Stimulated activated CD8-positive, alpha-beta memory T cell treated with anti-CD3 and anti-CD28 coated beads, Interleukin-7, amount 100 ng/mL, for 48 hours (primary cell): ENCODE measurements at places on chromosomes 7 and 10.

- DNase-seq = no peak
Measured at GRCh38 chr7:48168159-48168558, 3.1 kb upstream of the ABCA13 start.

- no peak for DNase-seq
Measured at GRCh38 chr10:43055991-43056567, 20.8 kb upstream of the RET start.

GRCh38 chr7:49639808-49640207 is 133.6 kb upstream of the VWC2 start:
- DNase-seq = no peak

GRCh38 chr7:98997846-98998245 is 119.5 kb downstream of the TRRAP start:
- DNase-seq = no peak

- DNase-seq = no peak
Measured at GRCh38 chr10:44242091-44242490, 142.8 kb downstream of the CXCL12 start.

- DNase-seq = no peak
Measured at GRCh38 chr7:114432703-114433102, 18.1 kb downstream of the FOXP2 start.

DNA sequence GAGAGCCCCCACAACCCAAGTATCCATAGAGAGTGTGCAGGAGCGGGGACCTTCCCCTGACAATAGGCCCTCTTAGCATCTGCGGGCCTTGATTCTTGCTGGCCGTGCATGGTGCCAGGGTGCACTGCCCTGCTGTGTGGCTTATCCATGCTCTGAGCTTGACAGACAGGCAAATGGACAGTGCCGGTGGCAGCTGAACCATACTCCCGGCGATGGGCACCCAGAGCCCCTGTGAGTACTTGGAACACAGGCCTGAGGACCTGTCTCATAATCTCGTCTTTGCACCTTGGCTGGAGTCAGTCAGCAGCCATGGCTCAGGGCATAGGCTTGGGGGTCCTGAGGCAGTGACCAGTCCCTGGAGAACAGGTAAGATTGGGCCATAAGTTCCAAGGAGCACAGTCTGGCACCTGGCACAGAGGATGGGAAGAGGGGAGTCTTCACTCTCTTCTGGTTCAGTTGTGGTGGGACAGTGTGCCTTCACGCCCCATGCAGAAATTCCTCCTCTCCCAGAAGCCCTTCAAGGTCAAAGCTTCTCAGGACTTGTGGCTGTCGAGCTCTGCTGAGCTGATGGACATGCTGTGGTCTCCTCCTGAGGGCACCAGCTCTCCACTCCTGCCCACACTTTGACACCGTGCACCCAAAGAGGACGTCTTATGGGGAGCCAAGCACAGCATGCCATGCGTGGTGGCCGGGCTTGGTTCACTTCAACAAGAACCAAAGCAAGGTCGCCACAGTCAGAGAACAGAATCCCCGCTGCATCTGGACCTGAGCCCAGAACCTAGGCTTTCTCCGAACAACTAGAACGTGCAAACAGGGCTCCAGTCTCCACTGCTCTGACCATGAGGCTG is 59.4 kb upstream of the CAMK2B start:
- no peak for DNase-seq

- DNase-seq = no peak
Measured at GRCh38 chr7:110974441-110974840, 116.5 kb upstream of the LRRN3 start.

GRCh38 chr10:102801978-102802377 is 35.2 kb downstream of the CYP17A1 start:
- no peak for DNase-seq

DNA sequence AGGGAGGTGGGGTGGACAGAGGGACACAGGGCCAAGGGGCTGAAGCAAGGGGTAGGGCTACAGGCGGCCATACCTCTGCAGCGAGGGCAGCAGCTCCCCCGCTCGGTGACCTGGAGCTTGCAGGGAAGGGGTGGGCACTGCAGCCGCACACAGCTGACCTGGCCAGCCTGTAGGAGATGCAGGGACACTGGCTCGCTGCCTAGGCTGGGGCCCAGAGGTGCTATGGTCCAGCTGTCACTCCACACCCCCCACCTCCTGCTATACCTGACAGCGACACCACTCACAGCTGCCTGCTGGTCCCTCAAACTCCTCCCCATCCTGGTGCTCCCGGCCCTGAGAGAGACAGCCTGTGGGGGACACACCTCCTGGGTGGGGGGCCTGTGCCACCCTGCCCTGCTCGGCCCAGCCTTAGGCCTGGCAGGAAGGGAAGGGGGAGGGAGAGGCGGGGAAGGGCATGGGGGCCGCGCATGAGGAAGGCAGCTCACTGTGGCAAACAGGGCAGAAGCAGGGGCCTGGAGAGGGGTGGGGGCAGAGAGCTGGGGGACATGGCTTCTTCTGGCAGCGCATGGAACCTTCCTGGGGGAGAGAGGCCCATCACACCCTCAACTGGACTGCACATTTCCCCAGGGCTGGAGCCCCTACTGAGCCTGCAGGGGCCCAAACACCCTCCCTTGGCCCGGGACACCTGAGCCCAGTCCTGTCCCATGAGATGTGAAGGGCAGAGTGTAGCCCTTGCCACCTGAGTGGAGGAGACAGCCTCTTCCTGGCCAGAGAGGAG is 23.9 kb downstream of the ATP6V1F start:
- DNase-seq = no peak

DNA sequence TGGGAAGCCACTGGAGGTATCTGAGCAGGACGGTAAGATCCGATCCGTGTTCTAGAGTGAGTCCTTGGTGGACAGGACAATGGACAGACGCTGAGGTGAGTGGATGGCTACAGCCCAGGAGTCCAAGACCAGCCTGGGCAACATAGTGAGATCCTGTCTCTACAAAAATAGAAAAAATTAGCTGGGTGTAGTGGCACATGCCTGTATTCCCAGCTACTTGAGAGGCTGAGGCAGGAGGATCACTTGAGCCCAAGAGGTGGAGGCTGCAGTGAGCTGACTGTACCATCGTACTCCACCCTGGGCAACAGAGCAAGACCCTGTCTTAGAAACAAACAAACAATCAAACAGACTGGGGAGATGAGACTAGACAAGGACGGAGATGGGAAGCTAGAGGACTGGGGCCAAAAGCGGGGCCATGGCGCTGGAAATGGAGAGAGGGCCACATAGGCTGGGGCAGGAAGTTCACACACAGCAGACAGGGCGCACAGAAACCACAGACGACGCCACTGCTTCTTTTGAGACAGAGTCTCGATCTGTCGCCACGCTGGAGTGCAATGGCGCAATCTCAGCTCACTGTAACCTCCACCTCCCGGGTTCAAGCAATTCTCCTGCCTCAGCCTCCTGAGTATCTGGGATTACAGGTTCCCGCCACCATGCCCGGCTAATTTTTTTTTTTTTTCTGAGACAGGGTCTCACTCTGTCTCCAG is 24.7 kb downstream of the DAGLB start:
- DNase-seq = no peak

GRCh38 chr10:70679498-70679897 is 7.2 kb downstream of the ADAMTS14 start:
- no peak for DNase-seq

DNA sequence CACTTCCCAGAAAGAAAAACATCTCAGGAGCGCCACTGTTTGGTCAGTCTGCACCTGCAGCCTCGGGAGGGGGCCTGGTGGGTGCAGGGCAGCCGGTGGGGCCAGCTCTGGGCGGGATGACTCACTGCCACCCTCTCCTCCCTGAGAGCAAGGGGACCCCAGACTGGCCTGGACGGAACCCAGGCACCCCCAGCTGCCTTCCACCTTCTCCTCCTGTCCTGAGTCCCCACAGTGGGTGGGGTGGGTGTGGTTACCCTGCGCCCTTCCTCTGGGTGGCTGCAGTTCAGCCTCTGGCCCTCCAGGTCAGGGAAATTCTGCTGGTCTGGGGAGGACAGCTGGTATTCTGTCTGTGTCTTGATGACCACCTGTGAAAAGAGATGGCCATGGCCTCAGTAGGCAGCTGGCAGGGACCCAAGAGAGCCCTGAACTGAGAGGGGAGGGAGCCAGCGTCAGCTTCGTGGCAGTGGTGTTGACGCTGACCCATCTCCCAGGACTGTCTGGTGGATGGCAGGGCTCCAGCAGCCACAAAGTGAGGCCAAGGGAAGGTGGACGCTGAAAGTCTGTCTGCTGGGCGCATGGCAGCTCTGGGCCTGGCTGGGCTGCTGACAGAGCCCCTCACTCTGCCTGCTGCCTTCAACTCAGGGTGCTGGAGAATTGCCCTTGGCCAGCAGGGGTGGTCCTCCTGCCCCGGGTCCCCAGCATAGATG is 8.9 kb downstream of the CALY start:
- no peak for DNase-seq

DNA sequence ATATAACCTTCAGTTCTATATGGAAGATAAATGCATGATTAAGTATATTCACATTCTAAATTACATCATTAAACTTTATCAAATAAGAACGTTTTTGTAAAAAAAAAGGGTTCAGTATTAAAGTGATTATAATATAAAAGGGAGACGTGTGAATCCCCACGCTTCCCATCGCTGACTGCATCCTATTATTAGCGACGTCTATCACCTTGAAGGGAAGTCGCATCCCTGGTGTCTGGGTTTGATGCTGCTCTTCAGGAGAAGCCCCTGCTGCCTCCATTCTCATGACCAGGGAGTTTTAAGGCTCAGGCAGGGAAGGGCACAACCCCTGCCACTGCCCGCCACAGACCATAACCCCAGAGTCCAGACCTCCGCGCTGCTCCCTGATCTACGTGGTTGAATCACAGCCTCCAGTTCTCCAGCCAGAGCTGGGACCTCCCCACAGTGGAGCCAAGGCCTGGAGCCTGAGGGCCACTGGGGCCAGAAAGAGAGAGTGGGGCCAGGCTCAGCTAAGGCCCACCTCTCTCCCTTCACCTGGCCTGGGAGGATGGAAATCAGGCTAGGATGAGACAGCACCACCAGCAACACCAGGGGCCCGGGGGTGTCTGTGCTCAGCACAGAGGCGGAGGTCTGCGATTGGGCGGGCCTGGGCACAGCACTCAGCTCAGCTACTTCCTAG is 130.6 kb downstream of the TCERG1L start:
- DNase-seq = no peak

DNA sequence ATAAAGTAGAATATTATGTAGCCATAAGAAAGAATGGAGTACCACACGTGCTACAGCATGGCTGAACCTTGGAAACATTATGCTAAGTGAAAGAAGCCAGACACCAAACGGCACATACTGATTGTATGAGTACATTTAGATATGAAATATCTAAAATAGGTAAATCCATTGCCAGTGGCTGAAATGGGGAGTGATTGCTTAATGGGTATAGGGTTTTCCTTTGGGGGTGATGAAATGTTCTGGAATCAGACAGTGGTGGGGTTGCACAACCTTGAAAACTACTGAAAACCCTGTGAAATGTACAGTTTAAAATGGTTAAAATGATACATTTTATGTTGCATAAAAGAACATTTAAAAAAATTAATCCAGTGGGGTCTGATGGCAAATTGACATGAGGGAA is 667.9 kb downstream of the AUTS2 start:
- no peak for DNase-seq

- no peak for DNase-seq
Measured at GRCh38 chr7:146002431-146003078, 114.0 kb upstream of the CNTNAP2 start.

GRCh38 chr7:48933549-48934085 is 9.3 kb downstream of the CDC14C start:
- no peak for DNase-seq

DNA sequence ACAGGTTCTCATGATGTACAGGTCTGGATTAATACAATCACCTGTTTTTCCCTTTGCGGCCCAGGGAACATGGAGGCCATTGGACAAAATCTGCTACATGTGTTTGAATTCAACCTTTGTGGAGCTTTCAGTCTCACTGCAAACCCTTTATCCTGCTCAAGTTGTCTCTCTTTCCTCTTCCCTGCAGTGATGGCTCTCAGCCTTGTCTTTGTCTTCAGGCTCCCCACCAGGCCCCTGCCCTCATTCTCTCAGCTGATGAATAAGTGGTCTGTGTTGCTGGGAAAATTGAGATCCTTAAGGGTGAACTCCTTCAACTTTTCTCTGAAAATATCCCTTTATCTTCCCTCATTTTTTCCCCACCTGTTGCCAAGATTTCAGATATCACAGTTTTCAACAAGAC is 791.2 kb downstream of the GRID1 start:
- DNase-seq = no peak

GRCh38 chr10:62460393-62460792 is 86.2 kb downstream of the ZNF365 start:
- no peak for DNase-seq

DNA sequence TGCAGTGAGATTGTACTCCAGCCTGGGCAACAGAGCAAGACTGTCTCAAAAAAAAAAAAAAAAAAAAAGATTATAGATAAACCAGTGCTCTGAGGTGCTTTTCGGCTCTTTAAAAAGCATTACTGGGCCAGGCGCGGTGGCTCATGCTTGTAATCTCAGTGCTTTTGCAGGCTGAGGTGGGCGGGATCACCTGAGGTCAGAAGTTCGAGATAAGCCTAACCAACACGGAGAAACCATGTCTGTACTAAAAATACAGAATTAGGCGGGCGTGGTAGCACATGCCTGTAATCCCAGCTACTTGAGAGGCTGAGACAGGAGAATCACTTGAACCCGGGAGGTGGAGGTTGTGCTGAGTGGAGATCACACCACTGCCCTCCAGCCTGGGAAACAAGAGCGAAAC is 6.6 kb upstream of the HNRNPF start:
- no peak for DNase-seq

- no peak for DNase-seq
Measured at GRCh38 chr10:28938745-28939144, 261.4 kb downstream of the BAMBI start.

DNA sequence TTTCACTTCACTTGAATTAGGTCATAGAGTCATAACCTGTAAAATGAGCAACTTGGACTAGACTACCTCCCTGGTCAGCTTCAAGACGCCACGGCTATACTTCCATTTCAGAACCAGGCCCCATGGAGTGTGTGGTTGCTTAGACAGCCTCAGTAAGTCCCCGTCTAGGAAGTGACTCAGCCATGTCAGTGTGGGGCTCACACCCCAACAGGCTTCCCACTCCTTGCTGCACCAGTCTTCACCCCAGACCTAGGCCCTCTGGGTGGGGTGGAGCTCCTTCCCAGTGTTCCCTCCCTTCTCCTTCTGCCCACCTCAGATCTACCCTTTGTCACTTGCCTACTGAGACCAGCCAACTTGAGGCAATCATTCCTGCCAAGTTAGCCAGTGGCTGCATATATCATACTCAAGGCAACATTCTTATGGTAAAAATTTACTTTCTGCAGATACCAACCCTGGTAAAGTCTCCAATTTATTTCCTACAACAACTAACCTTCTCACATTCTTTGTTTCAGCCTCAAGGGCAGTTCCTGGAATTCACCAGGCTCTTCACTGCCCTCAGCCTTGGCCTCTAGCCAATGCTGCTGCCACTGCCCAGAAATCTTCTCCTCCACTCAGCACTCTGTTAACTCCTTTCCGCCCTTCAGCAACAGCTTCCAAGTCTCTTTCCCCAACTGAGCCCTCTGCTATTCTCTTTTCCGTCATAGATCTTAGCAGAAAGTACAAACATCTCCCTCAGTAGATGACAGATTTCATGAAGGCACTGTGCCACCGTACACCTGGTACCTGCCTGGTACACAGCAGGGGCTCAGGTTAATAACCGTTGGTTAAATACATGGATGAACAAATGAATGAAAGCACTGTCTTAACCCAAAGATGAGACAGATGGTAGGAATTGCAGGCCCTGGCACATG is 31.3 kb upstream of the ZNRF2 start:
- DNase-seq = no peak
